ENCODE measurements at places on chromosomes 5 and 9.

GRCh38 chr5:11557063-11557462, 347.2 kb downstream of the CTNND2 start:
- no peak for DNase-seq

GRCh38 chr9:13939134-13939533, 374.8 kb downstream of the NFIB start:
- peak; percentile 77 for DNase-seq

DNA sequence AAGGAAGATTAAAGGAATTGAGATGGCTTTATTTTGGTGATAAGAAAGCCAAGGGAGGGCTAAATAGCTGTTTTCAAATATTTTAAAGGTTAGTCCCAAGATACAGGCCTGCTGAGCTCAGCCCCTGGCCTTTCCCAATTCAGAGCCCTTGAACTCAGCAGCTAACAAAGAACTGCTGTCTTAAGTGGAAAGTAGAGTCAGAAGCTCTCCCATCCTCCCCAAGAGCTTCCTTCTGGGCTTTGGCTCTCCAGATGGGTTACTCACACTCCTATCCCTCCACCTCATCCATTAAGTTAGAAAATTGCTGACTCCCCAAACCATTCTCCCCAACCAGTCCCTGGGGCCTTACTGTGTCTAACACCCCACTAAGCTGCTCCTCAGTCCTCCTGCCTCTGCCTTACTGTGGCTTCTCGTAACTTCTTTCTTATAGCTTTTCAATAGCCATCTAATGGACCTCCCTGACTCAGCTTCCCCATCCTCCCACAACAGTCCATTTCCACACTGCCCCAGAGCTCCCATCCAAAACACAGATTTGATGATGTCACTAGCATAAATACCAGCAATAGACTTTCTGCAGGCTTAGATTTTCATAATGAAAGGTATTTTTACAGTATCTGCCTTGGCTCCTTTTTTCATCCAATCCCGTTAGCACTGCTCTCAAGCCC, 239.1 kb downstream of the ENC1 start:
- no peak for DNase-seq

DNA sequence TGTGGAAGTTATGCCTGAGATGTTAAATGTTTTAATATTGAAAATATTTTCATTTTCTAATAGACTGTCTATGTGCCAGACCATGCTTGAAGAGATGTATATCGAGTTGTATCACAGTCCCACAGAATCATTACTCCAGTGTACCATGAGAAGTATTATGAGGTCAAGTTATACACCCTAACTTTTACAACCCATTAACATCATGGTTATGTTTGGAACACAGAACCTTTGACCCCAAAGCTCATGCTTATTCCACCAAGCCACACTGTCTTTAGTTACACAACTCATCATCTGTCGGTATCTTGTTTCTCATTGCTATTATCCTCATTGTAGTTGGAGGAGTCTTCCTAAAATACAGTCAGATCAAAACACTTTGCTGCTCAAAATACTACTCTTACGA, 248.0 kb downstream of the KCTD16 start:
- DNase-seq = no peak

GRCh38 chr5:159567461-159567860, 237.2 kb upstream of the IL12B start:
- DNase-seq = no peak

- DNase-seq = no peak
Measured at GRCh38 chr9:37908283-37908682, 4.4 kb upstream of the SLC25A51 start.

DNA sequence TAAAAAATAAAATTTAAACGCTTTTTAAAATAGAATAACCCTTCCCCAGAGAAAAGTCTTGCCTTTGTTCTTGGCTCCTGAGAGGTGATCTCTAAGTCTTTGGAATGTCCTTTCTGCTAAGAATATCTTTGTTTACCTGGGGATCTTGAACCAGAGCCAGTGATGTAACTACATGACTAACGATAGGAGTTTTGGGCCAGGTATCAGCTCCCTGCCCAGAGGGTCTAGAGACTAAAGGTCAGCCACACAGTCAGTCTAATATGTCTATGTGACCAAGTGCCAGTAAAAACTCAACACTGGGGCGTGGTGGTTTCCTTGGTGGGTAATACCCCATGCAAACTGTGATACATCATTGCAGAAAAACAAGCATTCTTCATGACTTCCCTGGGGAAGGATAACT, 1351.9 kb upstream of the C9orf72 start:
- DNase-seq = no peak

DNA sequence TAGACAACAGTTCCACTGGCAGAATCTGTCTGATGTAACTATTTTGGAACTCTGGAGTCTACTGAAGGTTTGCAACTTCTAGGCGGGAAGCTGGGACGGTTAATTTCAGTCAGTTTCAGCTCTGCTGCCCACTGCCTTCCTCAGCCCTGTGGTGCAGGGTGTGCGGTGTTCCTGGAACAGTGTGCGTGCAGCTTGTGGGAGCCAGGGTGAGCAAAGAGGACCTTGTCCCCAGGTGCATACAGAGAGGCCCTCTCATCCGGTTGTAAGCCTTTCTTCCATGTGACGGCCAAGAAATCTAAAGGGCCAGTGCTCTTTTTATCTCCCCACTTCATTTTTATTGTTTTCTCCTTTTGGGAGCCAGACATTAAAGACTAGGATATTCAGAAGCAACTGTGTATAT, 114.6 kb downstream of the EHMT1 start:
- no peak for DNase-seq

DNA sequence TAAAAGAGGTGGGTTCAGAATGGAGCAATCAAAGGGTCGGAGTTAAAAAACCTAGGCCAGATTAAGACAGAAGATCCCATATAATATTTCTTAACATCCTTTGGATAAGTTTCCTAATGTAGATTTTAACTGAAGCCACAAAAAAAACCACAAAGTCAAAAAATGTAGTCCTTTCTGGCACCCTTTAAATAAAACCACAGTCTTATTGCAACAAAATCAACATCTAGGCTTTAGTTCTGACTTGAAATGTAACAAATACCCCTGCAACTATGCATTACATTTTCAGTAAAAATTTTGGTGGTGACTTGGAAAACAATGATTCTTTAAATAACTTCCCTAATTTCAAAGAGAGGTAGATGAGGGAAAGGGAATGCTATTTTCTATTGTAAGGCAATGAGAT, 109.2 kb downstream of the PSAT1 start:
- DNase-seq = no peak

GRCh38 chr9:17669206-17669605, 90.3 kb downstream of the SH3GL2 start:
- DNase-seq = no peak

- peak; percentile 70 for DNase-seq
Measured at GRCh38 chr5:16888694-16889124, 47.4 kb downstream of the MYO10 start.

DNA sequence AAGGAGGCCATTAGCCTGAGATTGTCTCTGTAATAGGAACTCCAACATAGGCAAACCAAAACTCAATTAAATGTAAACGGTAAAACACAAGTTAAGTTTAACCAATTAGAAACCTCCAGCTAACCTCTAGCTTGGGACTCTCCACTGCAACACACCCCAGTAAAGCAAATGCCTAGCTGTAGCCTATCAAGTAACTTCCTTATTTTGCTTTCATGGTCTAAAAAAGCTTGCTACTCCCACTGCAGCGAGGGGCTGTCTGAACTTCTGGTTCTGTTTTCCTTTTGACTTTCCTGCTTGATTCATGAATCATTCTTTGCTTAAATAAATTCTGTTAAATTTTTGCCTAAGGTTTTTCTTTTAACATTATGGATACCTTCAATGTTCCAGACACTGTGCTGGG, 24.4 kb upstream of the C5orf46 start:
- no peak for DNase-seq

- no peak for DNase-seq
Measured at GRCh38 chr5:169146158-169146557, 154.8 kb downstream of the SLIT3 start.

GRCh38 chr5:36367524-36367923, 65.8 kb upstream of the RANBP3L start:
- DNase-seq = no peak

DNA sequence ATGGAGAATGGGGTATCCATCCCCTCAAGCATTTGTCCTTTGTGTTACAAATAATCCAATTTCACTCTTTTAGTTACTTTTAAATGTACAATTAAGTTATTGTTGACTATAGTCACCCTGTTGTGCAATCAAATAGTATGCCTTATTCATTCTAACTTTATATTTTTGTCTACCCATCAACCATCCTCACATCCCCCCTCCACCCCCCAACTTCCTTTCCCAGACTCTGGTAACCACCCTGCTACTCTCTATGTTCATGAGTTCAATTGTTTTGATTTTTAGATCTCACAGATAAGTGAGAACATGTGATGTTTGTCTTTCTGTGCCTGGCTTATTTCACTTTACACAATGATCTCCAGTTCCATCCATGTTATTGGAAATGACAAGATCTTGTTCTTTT, 15.4 kb upstream of the RANBP17 start:
- no peak for DNase-seq

DNA sequence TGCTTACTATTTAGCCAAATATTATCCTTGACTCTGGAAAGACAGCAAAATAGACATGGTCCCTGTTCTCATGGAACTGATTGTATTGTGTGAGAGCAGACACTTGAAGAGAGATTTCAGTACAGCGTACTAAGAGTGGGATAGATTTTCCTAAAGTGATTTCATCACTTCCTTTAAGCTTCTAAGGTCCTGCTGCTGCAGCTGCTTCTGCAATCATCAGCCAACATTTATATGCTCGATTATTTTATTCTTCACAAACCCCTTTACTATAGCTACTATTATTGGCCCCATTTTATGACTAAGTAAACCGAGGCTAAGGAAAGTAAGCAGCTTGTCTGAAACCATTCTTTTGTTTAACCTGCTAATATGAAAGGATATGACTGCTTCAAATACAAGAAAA, 137.7 kb downstream of the SPATA31D1 start:
- no peak for DNase-seq

DNA sequence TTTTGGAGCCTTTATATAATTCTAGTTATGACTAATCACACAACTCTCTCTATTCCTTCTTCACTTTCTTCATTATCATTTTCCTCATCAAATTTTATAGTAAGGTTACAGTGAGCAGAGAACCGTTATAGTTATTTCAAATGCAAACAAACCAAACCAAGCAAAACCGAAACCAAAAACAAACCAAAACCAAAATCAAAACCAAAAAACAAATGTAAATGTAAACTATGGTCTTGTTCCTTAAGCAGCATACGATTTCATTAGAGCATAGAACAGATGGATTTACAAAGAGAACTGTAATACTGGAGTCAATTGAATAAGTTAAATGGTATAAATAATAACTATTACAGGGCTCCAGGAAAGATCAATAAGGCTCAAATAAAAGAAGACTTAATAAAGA, 447.1 kb downstream of the LRRC70 start:
- no peak for DNase-seq

DNA sequence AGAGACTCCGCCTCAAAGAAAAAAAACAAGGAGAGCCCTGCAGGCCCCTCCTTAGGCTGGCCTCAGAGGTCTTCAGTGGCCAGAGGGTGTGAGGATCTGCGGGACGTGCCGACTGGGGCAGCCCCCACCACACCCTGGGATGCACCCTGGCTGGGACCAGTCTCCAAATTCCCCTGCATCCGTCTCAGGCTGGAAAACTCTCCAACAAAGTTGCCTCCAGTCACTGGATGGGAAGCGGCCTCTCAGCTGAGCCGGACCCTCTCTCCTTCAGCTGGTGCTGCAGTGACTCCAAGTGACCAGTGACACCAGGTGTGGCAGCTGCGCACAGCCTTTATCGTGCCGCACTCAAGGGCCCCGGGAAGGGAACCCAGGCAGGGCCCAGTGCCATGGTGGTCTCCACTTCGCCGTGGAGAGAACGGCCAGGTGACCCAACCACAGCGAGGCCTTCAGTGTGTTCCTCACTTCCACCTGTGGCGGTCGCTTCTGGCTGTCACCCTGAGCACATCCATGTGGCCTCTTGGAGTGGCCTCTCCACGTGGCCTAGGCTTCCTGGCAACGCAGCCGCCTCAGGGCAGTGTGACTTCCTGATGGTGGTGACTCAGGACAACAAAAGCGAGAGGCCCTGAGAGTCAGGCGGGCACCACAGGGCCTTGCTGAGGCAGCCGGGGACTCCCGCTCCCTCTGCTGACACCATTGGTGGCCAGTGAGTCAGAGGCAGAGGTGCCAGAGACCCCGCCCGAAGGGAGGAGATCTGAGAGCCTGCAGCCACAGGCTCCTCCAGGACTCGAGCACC, 19.3 kb upstream of the CAMSAP1 start:
- peak; percentile 66 for DNase-seq

- no peak for DNase-seq
Measured at GRCh38 chr9:79709743-79710674, 138.2 kb downstream of the TLE4 start.

GRCh38 chr9:12614488-12614887, 78.7 kb upstream of the TYRP1 start:
- DNase-seq = no peak

DNA sequence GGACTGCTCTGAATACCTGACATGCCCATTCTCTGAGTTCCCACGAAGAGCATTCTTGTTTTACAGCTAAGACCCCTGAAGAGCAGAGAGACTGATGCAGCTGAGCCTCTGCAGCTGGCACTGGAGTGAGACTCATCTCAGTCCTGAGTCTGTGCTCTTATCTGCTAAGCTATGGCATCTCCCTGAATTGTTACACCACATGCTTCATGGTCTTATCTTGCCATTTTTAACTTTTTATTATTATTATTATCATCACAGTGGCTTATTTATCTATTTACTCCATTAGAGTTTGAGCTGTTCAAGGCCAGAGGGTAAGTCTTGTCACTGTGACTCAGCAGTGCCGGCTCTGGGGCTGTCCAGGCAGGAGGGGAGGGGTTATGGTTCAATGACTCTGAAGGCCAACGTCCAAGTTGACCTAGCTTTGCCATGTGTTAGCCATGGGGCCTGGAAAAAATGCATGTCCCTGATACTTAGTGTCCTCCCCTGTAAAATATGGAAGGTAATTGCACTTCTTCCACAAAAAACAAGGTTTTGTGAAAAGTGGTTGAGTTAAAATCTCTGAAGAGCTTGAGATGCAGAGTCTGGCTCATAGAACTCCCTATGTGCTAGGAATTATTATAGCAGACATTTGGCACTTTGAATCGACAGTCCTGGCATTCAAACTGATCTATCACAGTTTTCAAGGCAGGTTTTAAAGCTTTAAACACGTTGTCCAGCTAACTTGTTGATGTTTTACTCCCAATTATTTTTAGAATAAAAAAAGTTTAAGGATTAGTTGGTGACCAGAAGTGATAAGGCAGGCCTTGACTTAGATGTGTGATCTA, 94.6 kb downstream of the ALDH1A1 start:
- peak; percentile 27 for DNase-seq

GRCh38 chr5:74490814-74491213, 149.7 kb downstream of the ENC1 start:
- no peak for DNase-seq

- DNase-seq = no peak
Measured at GRCh38 chr5:33846851-33847250, 44.9 kb downstream of the ADAMTS12 start.

GRCh38 chr5:151793358-151793757, 21.6 kb downstream of the G3BP1 start:
- no peak for DNase-seq

- peak; percentile 55 for DNase-seq
Measured at GRCh38 chr5:36777105-36777757, 99.3 kb upstream of the NIPBL start.
